ENCODE measurements at places on chromosomes 2 and 18.

GRCh38 chr18:14914121-14914520 is 166.1 kb downstream of the ANKRD30B start:
- DNase-seq = no peak

GRCh38 chr2:205461169-205461568 is 221.1 kb upstream of the NRP2 start:
- no peak for DNase-seq

DNA sequence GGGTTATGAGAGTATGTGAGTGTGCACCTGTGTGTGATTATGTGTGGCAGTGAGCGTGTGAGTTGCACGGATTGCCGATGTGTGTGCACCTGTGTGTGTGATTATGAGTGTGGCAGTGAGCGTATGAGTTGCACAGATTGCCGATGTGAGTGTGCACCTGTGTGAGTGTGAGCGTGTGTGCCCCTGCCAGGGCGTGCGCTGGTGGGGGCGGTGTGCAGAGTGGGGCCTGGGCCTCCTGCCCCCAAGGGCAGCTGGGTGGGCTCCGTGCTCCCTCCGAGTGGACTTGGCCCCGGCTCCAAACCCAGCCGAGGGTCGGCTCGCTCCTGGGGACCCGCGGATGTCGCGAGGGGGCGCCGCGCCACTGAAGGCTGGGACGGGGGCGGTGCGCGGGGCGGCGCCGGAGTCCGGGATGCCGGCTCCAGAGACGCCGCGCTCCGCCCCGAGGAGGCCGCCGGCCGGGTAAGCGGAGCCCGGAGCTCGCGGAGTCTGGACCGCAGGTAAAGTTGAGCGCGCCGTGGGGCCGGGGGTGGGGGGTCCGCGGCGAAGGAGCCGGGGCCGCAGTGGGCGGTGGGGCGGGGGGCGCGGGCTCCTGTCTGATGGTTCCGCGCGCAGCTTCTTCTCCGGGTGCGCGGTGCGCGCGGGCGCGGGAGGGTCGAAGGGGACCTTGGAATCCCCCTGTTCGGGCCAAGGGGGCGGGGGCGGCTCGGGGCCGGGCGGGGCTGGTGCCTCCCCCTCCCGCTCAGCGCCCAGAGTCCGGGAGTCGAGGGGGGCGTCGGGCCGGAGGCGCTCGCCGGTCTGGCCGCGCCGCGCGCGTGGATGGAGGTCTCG is at the start of gene KCNG2:
Gene KCNG2, plus strand, starts transcription at position 421 of the 828 bp plus-strand sequence. CDS start 65,730 bp downstream, outside the sequence.
- no peak for DNase-seq

- DNase-seq = no peak
These were observed 16.2 kb downstream of the IMPA2 start for GRCh38 chr18:11997466-11997865.

DNA sequence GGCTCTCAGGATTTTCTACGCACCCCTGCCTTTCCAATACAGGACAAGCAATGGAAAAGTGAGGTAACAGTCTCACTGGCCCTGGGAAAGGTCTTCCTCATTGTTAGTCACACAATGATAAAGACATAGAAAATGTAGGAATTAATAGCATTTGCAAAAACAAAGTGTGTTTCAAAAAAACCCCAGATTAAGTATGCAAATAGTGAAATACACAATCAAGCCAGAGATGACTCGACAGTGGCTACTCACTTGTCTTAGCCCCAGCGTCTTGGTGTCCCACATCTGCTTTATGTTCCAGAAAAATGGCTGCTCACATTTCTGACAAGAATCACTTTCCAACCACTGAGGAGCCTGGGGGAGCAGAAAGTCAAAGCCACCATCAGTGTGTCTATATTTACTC is 47.0 kb upstream of the AP1S3 start:
- peak; percentile 72 for DNase-seq

DNA sequence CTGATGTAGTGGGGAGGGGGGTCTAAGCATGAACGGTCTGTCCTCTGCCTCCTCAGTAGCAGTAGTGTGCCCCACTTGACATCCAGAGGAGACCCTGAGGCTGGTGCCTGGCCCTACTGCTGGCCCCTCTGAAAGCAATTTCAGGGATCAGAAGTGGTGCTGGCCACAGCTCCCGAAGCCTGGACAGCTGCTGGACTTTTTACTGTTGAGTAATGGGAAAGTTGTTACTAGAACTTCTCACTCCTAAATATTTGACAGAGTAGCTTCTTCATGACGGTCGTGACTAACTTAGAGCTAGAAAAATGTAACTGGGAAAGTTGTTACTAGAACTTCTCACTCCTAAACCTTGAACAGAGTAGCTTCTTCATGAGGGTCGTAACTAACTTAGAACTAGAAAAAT is 23.3 kb downstream of the CTDP1 start:
- DNase-seq = no peak

DNA sequence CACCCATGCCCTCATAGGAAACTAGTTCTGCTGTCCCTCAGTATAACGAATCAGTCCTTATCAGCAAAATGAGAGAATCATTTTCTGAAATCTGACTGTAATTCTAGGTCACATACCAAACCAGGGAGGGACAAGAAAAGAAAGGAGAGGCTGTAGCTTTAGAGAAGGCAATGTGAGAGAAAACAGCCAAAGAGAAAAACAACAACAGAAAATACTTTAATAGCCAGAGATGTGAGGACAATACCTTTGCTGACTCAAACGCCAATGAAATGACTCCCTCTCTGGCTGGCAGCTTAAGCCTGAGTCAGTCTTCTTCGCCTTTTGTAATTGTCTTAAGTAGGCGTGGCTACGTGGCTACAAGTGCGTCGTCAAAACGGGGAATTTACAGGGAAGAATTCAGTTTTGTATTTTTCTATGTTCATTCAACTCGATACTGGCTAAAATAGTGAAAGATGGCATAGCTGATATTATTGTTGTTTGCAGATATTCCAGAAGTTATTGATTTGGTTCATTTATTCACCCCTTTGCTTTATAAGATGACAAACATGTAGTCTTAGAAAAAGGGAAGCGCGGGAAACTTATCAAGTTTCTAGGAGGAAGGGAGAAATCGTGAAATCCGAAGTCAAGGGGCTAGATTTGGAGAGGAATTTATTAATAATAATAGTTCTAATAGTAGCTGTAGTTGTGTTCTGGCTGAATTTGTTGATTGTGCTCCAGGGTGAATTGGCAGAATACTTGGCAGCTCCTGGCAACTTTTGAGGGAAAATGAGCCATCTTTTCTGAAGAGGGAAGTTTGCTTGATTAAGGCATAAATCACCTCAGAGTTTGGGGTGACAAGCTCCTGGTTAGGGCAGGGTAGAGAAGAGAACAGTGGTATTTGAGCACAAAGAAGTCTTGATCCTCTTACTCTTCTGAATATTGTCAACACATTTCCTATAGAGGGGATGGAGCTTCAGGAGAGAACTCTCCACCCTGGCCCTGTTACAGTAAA is at the start of gene IL1A:
Gene IL1A, minus strand, starts transcription at position 295 of the 991 bp plus-strand sequence. CDS start 723 bp downstream, outside the sequence.
- peak; percentile 54 for DNase-seq

GRCh38 chr2:46973673-46974072 is 58.1 kb upstream of the MCFD2 start:
- no peak for DNase-seq

DNA sequence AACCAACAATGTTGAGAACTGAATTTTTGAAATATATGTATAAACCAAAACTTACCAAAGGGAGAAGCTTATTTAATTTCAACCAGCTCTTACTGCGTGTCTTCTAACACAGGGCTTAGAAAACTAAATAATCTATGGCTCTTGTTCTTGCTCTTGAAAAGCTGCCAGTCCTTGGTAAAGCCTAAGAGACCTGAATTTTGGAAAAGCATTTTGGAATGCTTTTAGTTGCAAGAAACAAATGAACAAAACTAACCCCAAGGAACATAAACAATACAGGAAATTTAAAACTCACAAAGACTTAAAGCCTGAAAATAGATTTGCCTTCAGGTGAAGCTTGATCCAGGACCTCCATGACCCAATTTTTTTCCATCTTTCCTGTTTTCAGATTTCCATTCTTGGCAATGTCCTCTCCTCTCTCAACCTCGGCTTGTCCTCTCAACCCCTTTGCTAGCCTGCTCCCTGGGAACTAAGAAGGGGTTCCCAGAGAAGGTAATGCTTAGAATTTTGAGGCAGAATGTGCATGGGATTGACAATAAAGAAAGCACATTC is 169.8 kb upstream of the NCK2 start:
- DNase-seq = no peak
